ENCODE measurements at places on chromosomes 16 and 17. TPM values are rescaled to one million over a fixed set of nuclear protein-coding genes. Genes with fewer than 3 reads are reported as not detected.

Gene DNAI2
- total RNA-seq, result not detected

Gene RUNDC3A
- not detected for total RNA-seq

Gene LGALS9C
- not detected for total RNA-seq

Gene CCL7
- total RNA-seq, result not detected

Gene CDRT4
- total RNA-seq, result 2.9 TPM

Gene MEFV
- total RNA-seq, result not detected

Gene CETP
- not detected for total RNA-seq

Gene GCGR
- not detected for total RNA-seq

Gene TNFRSF13B
- total RNA-seq, result not detected

Gene ABCC6
- 0.63 TPM for total RNA-seq

Gene EXOSC6
- 37.9 TPM for total RNA-seq

Gene LCMT1
- 35.3 TPM for total RNA-seq

Gene NT5C
- total RNA-seq, result 39.8 TPM

Gene KRT13
- total RNA-seq, result not detected

Gene USP43
- not detected for total RNA-seq

Gene CACNG4
- not detected for total RNA-seq

Gene TBC1D3B
- 3.5 TPM for total RNA-seq

Gene TOX3
- total RNA-seq, result not detected

Gene NXN
- total RNA-seq, result 18.1 TPM

Gene PIMREG
- 0.90 TPM for total RNA-seq

Gene MRPL28
- 49.3 TPM for total RNA-seq

Measured in fibroblast of the aortic adventitia (primary cell).